ENCODE measurements at places on chromosomes 1 and 21. TPM values are rescaled to one million over a fixed set of nuclear protein-coding genes. Genes with fewer than 3 reads are reported as not detected.

GRCh38 chr1:160855181-160855981 lies 7.3 kb downstream of the CD244 start:
- peak; percentile 27 for DNase-seq

DNA sequence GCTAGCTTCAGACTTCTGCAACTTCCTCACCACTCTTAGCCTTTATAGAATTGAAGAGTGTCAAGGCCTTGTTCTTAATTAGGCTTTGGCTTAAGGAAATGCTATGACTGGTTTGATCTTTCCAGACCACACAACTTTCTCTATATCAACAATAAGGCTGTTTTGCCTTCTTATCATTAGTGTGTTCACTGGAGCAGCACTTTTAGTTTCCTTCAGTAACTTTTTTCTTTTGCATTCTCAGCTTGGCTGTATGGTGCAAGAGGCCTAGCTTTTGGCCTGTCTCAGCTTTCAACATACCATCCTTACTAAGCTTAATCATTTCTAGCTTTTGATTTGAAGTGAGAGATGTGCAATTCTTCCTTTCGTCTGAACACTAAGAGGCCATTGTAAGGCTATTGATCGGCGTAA lies 8.6 kb downstream of the PRKACB start:
- no peak for DNase-seq

- DNase-seq, result no peak
Observed at GRCh38 chr1:173201969-173202368, 5.2 kb downstream of the TNFSF4 start.

DNA sequence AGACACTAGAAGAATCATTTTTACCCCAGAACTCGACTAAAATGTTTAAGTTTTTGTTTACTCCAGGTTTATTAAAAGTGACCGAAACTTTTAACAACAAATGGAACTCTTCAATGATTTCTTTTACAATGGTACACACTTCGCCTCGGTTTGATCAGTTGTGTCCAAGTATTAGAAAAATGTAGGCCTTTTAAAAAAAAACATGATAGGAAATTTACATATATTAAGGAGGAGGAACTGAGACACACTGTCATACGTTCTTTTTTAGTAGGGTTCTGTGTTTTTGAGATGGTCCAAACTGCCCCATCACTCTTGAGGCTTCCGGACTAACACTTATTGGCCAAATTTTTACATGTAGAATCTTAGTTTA lies 1.3 kb downstream of the PRDM2 start:
- no peak for DNase-seq

DNA sequence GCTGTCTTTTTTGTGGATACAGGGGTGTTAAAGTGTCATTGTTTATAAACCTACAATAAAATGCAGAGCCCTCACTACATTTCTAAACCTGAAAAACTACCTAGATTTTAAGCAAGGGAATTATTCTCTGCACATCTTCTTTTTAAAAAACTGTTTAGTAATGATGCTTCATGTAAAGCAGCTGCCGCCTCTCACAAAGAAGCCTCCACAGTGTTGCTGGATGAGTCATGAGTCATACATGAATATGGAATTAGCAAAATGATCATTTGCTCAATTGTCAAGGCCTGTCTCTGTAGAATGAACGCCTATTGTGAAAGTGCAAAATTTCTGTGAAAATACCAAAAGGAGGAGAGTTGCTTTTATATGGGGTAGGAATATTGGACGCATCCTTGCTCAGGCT lies 259.5 kb upstream of the CHRM3 start:
- DNase-seq, result no peak

Gene SMCP
- not detected for total RNA-seq

Gene ERICH3
- not detected for total RNA-seq

Gene FAM177B
- total RNA-seq, result not detected

- no peak for DNase-seq
Observed at GRCh38 chr1:111629190-111629954, 9.8 kb downstream of the RAP1A start.

DNA sequence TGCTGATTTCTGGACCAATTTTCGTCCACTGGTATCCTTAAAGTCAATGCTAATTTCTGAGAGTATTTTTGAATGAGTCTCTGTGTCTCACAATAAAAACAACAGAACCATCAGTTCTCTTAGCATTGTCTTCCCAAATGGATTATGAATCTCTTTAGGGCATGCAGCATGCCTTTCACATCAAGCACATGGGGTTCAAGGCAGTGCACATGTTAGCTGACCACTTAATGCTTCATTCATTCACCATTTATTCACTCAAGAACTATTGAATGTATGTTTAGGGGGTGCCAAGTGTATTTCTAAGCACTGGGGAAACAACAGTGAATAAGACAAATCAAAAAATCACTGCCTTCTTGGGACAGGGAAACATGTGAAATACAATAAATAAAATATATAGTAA lies 126.7 kb upstream of the SLC44A3 start:
- DNase-seq, result no peak

Gene KAZN
- total RNA-seq, result 2.5 TPM
